ENCODE measurements at places on chromosomes 11 and 22. TPM values are rescaled to one million over a fixed set of nuclear protein-coding genes. Genes with fewer than 3 reads are reported as not detected.

The PATE2 gene
- total RNA-seq = not detected

The TREH gene
- not detected for total RNA-seq

The CHADL gene
- total RNA-seq = not detected

The GAB4 gene
- total RNA-seq = not detected

The SHANK2 gene
- 8.5 TPM for total RNA-seq

The PGA4 gene
- not detected for total RNA-seq

The PAK1 gene
- 22.4 TPM for total RNA-seq

The HMOX1 gene
- 525 TPM for total RNA-seq

The IL10RA gene
- 0.06 TPM for total RNA-seq

The RNF121 gene
- total RNA-seq = 53.0 TPM

The NRXN2 gene
- 0.87 TPM for total RNA-seq

The WNT7B gene
- total RNA-seq = 82.1 TPM

The SYT9 gene
- total RNA-seq = 0.31 TPM

The BRSK2 gene
- 7.9 TPM for total RNA-seq

The C22orf42 gene
- not detected for total RNA-seq

The UPK3A gene
- total RNA-seq = not detected

The CHRM1 gene
- total RNA-seq = not detected

The NEFH gene
- total RNA-seq = not detected

The MRGPRF gene
- total RNA-seq = not detected

The KBTBD3 gene
- 3.9 TPM for total RNA-seq

The PLA2G6 gene
- total RNA-seq = 5.1 TPM

The BARX2 gene
- total RNA-seq = not detected

The TESMIN gene
- total RNA-seq = 2.8 TPM

The OR51B4 gene
- not detected for total RNA-seq

The TBCEL gene
- 5.5 TPM for total RNA-seq

The VPREB1 gene
- total RNA-seq = not detected

The OR2D2 gene
- total RNA-seq = not detected

The CDCA5 gene
- 69.3 TPM for total RNA-seq

The APOL5 gene
- total RNA-seq = not detected

The CBLIF gene
- total RNA-seq = not detected

The GPR83 gene
- 0.06 TPM for total RNA-seq

The TMPRSS4 gene
- total RNA-seq = not detected

The CASP1 gene
- total RNA-seq = not detected

The CASP5 gene
- total RNA-seq = not detected

The RIMBP3C gene
- total RNA-seq = 0.13 TPM

The ALKBH3 gene
- total RNA-seq = 30.4 TPM

The C11orf87 gene
- not detected for total RNA-seq

The RAG1 gene
- total RNA-seq = not detected

The TMPRSS13 gene
- total RNA-seq = not detected

The DLAT gene
- total RNA-seq = 30.8 TPM

The PHLDB1 gene
- total RNA-seq = 7.0 TPM

The BIK gene
- 1.1 TPM for total RNA-seq

The KRTAP5-11 gene
- not detected for total RNA-seq

The THAP12 gene
- 52.6 TPM for total RNA-seq

The MPZL3 gene
- 0.49 TPM for total RNA-seq

Data from A549 treated with ZK216348 at 1 μM for 4 hours (cell line).